ENCODE measurements at places on chromosomes 5 and 9.

DNA sequence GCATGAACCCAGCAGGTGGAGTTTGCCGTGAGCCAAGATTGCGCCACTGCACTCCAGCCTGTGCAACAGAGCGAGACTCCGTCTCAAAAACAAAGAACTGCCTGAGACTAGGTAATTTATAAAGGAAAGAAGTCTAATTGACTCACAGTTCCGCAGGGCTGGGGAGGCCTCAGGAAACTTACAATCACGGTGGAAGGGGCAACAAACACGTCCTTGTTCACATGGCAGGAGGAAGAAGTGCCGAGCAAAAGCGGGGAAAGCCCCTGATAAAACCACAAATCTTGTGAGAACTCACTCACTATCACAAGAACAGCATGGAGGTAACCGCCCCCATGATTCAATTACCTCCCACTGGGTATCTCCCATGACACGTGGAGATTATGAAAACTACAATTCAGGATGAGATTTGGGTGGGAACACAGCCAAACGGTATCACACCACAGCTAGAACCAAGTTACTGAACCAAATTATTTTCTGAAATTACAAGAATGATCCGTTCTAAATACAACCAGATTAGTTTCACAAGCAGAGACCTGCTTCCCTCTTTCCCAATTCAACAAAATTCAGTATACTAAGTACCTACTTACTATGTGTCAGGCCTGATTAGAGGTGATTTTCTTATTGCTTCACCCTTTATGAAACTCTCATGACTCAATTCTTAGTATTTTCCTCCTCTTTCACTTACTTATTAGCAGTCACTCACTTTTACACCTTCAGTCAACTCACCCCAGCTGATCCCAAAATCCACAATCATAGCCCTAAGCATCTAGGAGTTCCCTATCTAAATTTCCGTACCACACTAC is 8.4 kb downstream of the UBTD2 start:
- no peak for DNase-seq

GRCh38 chr5:16704945-16705344 is 88.1 kb upstream of the RETREG1 start:
- no peak for DNase-seq

GRCh38 chr9:2846115-2846514 is 2.2 kb upstream of the PUM3 start:
- no peak for DNase-seq

DNA sequence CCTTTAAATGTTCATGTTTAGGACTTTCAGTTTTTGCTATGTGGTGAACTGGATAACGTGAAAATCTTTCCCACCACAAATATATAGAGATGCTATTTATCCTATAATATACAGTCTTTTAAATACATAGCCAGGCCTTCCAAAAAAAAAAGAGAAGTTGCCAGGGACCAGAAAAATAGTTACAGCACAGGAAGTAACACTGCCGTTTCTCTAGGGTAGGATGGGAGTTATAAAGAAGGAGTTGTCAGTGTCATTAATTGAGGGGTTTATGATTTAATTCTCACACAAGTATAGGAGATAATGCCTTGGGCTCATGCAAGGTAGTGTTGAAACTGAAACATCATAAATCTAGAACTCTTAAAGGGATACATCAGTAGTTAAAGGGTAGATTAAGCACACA is 83.9 kb downstream of the LRRC70 start:
- DNase-seq: no peak

- no peak for DNase-seq
These were observed 10.4 kb upstream of the SLC30A5 start for GRCh38 chr5:69083412-69083811.

DNA sequence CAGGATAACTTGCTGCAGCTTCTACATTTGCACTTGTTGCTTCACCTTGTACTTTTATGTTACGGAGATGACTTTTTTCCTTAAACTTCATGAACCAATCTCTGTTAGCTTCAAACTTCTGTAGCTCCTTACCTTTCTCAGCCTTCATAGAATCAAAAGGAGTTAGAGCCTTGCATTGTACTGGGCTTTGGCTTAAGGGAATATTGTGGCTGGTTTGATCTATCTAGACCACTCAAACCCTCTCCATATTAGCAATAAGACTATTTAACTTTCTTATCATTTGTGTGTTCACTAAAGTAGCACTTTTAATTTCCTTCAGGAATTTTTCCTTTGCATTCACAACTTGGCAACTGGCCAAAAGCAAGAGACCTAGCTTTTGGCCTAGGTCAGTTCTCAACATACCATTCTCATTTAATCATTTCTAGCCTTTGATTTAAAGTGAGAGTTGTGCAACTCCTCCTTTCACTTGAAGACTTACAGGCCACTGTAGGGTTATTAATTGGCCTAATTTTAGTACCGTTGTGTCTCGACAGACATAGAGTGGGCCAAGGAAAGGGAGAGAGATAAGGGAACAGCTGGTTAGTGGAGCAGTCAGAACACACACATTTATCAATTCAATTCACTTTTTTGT is 63.7 kb downstream of the SHOC1 start:
- no peak for DNase-seq

GRCh38 chr5:180982008-180982741 is 6.5 kb upstream of the BTNL3 start:
- DNase-seq: no peak

- no peak for DNase-seq
These were observed 101.4 kb upstream of the SLC44A1 start for GRCh38 chr9:105143136-105143430.

DNA sequence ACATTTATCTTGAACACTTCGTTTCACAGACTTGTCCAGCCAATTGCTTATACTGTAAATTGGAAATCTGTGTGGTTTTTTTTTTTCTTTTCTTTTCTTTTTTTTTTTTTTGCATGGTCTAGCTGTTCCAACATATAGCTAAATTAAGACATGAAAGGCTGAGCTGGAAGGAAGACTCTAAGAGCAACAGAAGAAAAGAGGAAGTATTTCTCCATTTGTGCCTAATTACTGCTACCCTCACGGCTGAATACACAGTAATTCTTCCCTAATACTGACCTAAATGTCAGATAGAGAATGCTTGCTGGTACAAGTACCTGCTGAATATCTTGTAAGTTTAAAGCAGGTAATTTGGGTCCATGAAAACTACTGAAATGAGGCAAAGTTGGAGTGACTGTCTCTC is 11.0 kb upstream of the HAPLN1 start:
- no peak for DNase-seq

DNA sequence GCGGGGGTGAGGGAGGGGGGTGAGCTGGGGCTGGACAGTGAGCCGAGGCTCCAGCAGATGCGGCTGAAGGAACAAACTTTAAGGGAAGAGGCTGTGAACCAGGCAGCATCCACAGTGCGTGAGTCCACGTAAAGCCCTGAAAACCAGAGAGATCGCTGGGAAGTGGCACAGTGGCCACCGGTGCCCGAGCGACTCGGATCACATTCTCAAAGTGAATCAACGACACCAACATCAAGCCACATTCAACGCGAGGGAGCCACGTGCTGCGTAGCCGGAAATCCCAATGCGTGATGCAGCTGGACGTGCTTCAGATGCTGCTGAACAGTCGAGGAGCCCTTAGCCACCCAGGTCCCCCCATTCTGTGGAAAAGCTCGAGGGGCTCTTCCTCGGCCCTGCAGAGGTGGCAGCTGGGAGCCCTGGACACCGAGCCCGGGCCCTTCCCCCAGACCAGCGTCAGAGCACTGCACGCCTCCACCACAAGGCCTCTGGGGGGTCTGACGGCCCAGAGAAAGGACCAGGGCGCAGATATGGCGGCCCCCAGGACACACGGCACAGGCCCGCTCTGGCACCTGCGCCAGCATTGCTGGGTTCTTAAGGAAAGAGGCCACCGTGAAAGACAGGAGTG is 53.7 kb upstream of the EXOC3 start:
- no peak for DNase-seq

- no peak for DNase-seq
These were observed 124.2 kb downstream of the TLE1 start for GRCh38 chr9:81565144-81565543.

All from DMS79 treated with DMSO at 0.1 percent for 48 hours (cell line).